ENCODE measurements at places on chromosomes 16 and 17.

DNA sequence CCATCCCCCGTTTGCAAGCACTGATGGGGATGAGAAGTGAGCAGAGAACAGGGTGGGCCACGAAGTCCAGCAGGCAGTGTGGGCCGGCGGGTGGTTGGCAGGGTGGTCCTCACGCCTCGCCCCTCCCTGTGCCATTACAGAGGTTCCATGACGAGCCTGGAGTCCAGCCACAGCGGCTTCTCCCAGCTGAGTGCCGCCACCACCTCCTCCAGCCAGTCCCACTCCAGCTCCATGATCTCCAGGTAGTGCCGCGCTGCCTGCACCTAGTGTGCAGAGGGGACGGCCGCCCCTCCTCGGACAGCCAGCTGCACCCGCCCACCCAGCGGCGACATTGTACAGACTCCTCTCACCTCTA, 73.0 kb downstream of the SEC14L1 start:
- no peak for DNase-seq

DNA sequence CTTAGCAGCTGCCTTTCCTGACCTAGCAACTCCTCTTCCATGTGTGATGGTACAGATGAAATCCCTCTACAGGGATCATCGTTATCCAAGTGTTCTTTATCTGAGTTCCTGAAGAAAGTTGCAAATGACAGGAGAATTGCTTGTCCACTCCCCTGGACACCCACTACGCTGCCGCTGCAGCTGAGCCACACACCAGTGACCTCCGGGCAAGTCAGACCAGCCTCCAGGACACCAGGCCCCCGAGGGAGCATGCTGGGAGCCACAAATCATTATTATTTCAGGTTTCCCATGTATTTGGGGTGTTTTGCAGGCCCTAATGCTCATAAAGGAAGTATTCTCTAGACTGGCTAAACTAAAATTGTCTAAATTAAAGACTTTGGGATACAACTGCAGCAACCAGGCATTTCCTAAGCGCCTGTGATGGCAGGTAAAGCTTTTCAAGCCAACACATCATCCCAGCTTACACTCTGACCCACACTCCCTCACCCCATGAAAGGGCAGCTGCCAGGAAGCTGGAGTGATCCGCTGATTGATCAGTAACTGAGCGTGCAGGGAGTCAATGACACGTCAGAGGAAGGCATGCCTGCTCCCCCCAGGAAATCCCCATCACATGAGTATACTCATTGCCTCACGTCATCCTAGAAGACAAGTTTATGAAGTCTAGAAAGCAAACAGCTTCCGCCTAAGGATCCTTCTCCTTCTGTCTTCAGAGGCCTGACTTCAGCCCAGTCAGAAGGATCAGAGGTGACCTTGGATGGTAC, 14.4 kb downstream of the FA2H start:
- peak; percentile 95 for DNase-seq

DNA sequence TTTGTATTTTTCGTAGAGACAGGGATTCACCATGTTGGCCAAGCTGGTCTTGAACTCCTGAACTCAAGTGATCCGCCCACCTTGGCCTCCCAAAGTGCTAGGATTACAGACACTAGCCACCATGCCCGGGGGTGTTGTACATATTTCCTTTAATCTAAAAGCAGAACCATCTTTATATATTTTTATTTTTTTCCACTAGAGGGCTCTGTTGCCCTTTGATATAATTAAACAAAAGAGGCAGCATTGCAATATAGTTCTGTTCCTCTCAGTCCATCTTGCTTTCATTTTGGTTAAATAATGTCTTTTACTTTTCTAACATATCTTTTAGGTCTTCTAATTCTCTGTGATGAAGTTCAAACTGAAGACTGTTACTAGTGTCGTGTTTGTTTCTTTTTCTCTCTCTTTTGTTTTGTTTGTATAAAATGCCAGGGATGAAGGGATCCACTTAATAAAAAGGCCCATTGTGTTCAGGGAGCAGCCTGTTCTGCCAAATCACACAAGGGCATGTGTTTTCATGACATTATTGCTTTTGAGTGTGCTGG, 23.4 kb downstream of the WWOX start:
- DNase-seq, result peak; percentile 65

DNA sequence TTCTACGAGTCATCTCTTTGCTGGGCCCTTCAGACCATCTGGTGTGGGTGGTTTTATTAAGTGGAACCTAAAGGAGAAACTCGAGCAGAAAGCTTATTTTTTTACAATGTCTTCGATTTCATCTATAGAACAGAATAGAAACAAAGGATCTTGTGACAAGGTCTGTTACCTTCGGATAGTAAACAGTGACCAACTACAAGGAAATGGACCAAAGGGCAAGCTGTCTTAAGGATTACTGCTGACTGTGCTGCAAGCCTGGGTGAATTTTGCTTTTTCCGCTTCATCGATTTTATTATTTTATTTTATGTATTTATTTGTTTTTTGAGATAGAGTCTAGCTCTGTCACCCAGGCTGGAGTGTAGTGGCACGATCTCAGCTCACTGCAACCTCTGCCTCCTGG, 348.9 kb upstream of the ERCC4 start:
- no peak for DNase-seq

GRCh38 chr17:81968850-81969812, 8.1 kb upstream of the NOTUM start:
- no peak for DNase-seq

DNA sequence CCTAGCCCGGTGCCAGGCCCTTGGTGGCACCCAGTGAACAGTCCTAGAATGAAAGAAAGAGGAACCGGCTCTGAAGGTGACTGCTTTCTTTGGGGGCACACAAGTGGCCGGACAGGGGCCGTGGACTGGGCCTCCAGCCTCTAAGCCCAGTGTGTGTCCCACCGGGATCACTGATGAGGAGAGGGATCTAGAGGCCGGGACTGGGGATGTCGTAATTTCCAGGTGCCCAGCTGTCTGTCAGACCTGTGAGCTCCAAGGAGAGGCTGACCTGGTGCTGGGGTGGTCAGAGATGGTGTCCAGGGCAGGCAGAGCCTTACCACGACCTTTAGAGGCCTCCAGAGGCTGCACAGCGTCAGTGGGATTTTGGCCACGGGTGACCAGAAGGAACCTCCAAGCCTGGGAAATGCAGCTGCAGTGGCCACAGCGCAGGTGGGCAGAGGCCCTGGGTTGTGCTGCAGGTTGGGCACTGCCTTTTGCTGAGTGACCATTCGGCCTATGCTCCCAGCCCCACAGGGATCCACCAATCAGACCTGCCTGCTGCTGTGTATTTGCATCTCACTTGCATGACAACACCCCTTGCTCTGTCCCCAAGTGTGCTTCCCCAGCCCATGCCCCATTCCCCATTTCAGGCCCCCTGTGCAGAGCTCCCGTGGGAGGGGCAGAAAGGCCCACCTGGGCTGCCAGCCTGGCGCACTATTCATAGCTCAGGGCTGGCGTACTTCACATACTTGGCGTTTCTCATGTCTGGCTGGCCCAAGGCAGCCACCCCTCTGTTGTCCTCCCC, 12.5 kb downstream of the ARHGAP23 start:
- no peak for DNase-seq

GRCh38 chr17:16434662-16435061, 19.3 kb downstream of the TRPV2 start:
- no peak for DNase-seq

DNA sequence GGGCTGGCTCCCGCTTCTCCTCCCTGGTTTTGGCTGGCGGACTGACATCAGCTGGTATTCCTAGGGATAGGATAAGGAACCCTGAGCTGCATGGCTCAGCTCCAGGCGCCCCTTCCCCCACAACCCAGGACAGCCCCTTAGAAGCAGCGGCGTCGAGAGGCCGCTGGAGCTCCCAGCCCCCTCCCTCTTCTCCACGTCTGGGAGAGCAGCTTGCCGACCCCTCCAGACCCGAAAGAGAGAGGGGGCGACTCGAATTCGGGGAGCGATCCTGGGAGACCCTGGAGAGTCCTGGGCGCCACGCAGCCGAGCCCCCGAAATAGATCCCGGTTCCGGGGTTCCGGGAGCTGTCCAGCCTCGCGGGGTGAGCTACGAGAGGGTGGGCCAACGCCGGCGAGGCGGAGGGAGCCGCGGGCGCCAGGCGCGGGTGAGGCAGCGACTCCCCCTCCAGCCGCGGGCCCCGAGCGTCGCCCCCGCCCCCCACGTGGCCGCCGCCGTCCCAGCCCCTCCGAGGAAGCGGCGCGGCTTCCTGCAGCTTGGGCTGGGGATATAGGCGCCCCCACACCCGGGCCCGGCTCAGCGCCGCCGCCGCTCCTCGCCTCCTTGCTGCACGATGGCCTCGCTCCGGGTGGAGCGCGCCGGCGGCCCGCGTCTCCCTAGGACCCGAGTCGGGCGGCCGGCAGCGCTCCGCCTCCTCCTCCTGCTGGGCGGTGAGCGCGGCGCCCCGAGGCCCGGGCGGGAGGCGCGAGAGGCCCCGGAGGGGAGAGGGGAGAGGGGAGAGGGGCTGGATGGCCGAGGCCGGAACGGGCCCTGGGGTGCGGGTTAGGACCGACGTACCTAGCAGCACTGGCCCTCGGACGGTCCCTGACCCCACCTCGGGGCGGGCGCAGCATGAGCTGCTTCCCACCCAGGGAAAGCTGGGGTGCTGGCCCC, at the start of gene RAMP2:
Gene RAMP2, plus strand, starts transcription at position 576 of the 930 bp plus-strand sequence. Its CDS starts 35 bp downstream, at position 611.
- peak; percentile 48 for DNase-seq

- no peak for DNase-seq
These were observed 41.4 kb upstream of the NOL11 start for GRCh38 chr17:67676305-67676704.

DNA sequence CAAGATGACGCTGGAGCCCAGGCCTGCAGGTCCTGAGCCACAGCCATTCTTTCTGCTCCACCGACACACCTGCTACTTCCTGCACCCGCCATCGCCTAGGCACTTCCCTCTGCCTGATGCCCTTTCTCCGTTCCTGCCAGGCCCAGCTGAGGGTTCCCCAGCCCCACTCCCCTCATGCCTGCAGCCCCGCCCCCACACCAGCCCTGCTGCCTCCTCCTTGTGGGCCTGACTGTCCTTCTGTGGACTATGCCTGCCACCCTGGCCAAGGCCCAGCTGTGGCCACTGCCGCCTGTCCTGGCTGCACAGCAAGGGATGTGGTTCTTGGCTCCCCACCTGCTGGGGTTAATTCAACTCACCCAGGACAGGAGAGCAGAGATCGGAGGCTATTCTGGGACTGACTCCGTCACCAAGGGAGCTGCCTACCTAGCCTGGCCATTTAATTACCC, 7.5 kb downstream of the NATD1 start:
- DNase-seq, result no peak

- DNase-seq, result peak; percentile 84
These were observed 898 bp downstream of the TERF2IP start for GRCh38 chr16:75648265-75649076.

DNA sequence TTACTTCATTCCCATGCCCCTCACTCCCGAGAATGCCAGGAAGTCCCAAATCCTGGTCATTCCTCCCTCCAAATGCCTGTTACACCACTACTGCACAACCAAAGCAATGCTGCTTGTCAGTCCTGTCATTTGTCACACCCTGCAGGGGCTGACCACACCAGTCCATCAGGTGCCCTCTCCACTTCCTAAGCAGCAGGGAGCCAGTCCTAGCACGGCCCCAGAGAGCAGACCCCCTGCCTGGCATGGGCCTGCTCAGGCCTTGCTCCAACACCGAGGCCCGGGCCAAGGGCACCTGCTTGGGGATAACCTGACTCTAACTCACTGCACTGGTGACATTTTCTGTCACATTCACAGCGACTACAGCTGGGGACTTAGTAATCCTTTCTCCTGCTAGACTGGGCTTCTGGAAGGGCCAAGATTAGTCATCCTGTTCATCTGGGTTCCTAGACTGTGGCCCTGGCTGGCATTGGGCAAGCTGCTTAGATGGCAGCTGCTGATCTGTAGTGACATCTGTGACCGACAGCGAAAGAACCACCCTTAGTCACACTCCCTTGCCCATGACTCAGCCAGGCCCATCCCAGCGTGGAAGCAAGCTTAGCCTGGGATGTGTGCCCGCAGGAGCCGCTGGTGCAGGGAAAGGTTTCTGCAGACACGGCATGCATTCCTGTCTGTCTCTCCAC, 5.4 kb downstream of the ALYREF start:
- peak; percentile 78 for DNase-seq

GRCh38 chr16:56269811-56270684, 78.8 kb downstream of the GNAO1 start:
- DNase-seq, result peak; percentile 72

- peak; percentile 8 for DNase-seq
These were observed 83.5 kb downstream of the CDYL2 start for GRCh38 chr16:80720804-80721371.

DNA sequence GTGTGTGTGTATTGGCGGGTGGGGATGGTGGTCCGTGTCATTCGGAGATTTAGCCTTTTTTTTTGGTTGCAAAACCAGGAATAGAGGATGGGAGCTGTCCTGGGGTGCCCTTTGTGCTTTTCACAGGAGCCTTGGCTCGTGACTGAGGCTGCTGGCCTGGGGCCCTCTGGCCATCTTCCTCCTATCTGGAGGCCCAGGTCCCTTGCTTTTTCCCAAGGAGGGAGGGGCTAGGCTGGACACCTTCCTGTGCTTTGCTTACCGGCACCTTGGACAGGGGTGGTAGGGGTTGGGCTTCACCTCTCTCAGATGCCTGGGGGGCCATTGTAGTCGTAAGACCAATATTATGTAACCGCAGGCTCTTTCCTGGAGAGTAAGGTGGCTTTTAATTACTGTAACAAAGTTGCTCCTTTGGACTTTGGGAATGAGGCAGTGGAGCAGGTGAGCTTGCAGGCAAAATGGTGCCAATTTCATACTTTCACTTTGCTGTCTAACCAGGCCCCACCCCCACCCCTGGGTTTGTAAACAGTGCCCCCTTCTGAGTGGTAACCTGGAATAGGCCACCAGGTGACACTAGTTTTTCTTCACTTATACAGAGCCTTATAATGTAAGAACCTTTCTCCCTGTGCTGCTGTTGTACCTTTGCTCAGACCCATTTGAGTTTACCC, 1.2 kb downstream of the DYNLL2 start:
- DNase-seq, result peak; percentile 58

DNA sequence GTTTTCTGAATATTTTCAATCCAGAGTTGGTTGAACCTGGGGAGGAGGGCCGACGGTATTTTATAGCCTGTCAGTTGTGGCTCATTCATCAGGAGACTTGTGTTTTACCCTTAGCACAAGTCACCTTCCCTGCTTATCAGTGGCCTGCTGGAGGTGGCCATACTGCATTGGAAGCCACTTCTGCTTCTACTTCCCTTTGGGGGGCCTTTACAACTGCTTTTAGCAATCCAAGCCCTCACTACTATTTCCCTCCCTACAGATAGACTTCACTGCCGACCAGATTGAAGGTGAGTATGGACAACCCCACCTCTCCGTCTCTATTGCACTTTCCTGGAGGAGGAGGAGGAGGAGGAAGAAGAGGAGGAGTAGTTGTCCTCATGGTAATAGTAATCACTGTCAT, 4.4 kb downstream of the MYL4 start:
- no peak for DNase-seq

GRCh38 chr17:49414271-49414621, 436 bp downstream of the PHB1 start:
- DNase-seq, result peak; percentile 32
